Fibroblast of skin of left biceps (primary cell): ENCODE measurements at places on chromosomes 2 and 18.

DNA sequence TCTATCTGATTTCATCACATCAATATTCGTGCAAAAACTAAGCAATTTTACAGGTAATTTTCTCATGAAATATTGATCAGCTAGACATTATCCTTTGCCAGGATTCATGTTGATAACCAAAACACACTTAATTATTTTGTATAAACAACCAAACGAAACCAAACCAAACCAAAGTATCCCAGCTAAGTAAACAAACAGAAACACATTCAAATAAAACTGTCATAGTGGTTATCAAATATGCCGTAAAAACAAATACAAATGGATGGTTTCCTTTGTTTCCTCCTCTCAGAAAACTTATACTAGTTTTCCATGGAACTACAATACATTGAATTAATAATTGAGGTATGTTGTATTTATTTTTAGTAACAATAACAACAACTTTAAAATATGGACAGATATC lies 777.4 kb downstream of the DSC3 start:
- no peak for DNase-seq

DNA sequence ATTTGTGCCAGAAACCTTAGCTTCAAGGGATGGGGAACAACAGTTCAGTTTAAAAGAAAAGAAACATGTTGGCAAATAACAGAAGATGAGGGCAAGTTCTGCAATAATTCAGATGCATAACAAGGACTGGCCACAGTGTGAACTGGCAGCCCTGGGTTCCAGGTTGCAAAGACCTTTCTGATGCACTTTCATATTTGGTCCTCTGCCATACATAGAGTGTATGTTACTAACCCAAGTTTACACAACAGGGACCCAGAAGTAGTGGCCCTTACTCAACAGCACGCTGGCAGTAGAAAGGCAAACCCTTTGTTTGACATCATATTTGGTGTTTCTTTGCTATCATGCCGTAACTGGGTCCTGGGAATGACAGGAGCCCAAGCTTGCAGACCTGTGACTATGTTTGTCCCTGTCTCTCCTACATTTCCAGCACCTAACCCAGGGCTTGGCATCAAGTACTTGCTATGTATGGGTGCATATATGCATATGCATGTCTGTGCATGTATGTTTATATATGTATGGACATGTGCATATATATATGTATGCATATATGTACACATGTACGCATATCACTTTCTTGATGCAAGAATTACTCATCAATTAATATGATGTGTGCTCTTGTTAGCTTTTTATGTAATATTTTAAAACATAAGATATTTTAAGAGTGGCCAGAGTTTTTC lies 94.3 kb downstream of the MBP start:
- no peak for DNase-seq

- no peak for DNase-seq
Measured at GRCh38 chr18:63439334-63439733, 17.1 kb upstream of the VPS4B start.

GRCh38 chr2:15950088-15950952 lies 10.0 kb downstream of the MYCN start:
- no peak for DNase-seq

DNA sequence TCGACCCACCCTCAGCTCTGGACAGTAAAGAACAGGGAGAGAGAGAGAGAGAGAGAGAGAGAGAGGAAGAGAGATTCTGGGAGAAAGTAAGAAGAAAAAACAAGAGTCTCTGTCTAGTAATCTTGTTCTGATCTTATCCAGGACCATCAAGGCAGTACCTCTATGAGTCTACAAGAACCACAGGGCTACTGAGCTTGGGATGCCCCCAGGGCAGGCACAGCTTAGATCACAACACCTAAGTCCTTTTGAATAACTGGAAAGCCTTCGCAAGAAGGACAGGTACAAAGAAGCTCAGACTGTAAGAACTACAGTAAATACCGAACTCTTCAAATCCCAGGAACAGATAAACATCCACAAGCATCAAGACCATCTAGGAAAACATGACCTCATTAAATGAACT lies 51.4 kb upstream of the SGPP2 start:
- DNase-seq: no peak

- DNase-seq: no peak
Measured at GRCh38 chr2:229230256-229230655, 40.8 kb downstream of the PID1 start.
